Activated naive CD4-positive, alpha-beta T cell (primary cell): ENCODE measurements at places on chromosomes 3 and 15.

- DNase-seq: no peak
These were observed 32.0 kb downstream of the PLOD2 start for GRCh38 chr3:146128939-146129338.

DNA sequence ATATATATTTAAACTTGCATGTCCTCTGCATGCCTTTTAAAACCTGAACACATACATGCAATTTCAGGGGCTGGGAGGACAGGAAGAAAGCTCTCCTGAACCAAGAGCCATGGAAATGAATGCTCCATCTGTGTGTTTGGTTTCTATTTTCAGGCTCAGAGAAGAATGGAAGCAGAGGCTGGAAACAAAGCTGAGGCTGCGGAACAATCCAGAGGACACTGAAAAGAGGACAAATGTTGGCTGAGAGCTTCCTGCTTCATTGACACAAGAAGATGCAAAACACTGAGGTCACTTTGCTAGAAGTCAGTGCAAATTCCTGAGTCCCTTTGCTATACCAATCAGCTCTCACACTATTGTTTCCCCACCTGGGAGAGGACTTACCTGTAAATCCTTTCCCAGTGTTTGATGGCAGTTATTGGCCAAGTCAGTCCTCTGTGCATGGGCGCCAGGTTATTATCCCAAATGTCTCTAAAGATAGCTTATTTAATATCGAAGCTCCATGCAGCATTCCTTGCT is 12.7 kb downstream of the FAM240A start:
- no peak for DNase-seq

- DNase-seq: no peak
These were observed 567 bp downstream of the ADAMTS9 start for GRCh38 chr3:64687086-64687780.

- DNase-seq: no peak
These were observed 1.8 kb upstream of the YEATS2 start for GRCh38 chr3:183695569-183696364.

- no peak for DNase-seq
These were observed 67.9 kb upstream of the UNC13C start for GRCh38 chr15:53910236-53910849.

GRCh38 chr15:55721554-55722185 is 21.3 kb downstream of the PRTG start:
- DNase-seq: no peak

DNA sequence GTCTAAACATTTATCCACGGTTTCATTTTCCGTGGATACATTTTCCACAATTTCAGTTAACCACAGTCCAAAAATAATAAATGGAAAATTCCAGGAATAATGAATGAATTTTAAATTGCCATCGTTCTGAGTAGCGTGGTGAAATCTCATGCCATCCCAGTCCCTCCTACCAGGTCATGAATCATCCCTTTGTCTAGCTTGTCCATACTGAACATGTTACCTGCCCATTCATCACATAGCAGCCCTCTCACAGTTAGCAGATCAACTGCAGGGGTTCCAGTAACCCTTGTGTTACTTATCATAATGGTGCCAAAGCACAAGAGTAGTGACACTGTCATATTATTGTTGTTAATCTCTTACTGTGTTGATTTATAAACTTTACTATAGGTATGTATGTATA is 124.5 kb downstream of the GSK3B start:
- DNase-seq: no peak

DNA sequence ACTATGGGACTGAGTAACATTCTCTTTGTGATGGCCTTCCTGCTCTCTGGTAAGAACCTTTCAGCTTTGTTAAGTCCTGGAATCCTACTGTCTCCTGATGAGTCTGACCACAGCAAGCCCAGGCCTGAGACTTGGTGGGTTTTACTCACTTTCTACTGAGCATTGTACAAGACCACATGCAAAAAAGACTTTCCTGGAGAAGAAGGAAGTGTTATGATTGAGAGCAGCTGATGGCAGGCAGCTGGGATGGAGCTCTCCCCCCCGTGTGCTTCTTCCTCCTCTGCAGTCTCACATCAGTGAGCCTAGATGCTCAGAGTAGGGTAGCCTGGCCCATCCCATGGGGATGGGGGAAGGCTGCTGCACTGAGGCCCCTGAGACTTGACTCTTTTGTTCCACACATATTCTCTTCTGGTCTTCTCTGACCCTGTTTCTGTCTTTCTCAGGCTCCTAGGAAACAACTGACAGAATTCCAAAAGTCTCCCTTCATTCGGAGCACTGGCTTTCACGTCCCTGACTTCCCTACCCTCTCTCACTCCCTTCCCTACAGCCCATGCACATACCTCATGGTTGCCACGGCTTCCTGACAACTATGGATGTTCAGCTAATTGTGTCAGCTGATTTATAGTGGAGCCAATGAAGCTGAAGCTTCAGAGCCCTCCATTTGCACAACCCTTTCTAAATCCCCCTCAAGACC is 36.6 kb downstream of the CD86 start:
- no peak for DNase-seq
